A673 (cell line): ENCODE measurements at places on chromosomes 3 and 15. TPM values are rescaled to one million over a fixed set of nuclear protein-coding genes. Genes with fewer than 3 reads are reported as not detected.

The LRRIQ4 gene
- total RNA-seq: 0.15 and 0.17 TPM in 2 replicates

The SEMA6D gene
- 10.9 and 11.0 TPM in 2 replicates for total RNA-seq

The NOX5 gene
- total RNA-seq: not detected in 2 replicates

The TRAIP gene
- total RNA-seq: 17.8 and 18.8 TPM in 2 replicates

The ASB14 gene
- not detected in 2 replicates for total RNA-seq

The GOLGA8G gene
- not detected in 2 replicates for total RNA-seq

The MGLL gene
- total RNA-seq: 0.39 and 0.90 TPM in 2 replicates

The CEMIP gene
- total RNA-seq: not detected in 2 replicates

The CRYGS gene
- 3.6 and 3.9 TPM in 2 replicates for total RNA-seq

The STAB1 gene
- total RNA-seq: 0.41 TPM in 1 of 2 replicates, not detected in the other

- DNase-seq: no peak
Observed at GRCh38 chr3:177482048-177482691, 284.9 kb upstream of the TBL1XR1 start.

DNA sequence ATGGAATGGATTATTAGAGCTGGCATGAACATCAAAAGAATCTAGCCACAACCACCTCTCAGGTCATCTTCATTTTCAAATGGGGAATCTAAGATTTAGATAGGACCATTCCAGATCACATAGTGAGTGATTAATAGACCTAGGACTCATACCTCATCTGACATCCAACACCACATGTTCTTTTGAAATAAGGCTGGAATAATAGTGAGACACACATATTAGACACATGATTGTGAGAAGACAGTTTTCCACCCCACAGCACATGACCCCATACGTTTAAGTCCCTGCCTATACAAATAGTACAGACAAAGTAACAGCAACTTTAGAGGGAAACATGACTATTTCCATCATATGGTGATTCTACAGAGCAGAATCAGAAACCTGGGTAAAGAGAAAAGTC lies 344.7 kb upstream of the TPRG1 start:
- DNase-seq: no peak

GRCh38 chr3:53161820-53162671 lies 1.0 kb downstream of the PRKCD start:
- peak; percentile 7 for DNase-seq

GRCh38 chr3:112789787-112790186 lies 56.9 kb downstream of the CD200R1L start:
- DNase-seq: no peak

DNA sequence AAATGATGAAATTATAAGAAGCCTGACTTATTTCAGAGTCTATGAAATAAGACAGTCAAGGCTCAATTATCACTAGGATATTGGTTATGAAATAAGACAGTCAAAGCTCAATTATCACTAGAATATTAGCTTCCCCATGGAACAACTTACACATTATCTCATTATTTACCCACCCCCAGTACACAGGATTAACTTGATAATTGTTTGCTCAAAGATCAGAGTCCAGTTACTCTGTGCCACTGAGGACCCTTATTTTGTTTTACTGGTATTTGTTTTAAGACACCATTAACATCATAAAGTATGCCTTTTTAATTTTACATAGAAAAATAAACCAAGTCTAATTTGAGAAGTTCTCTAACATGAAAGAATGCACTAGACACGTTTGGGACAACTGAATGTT lies 225.4 kb downstream of the SI start:
- DNase-seq: no peak

GRCh38 chr3:187919048-187919447 lies 173.8 kb upstream of the BCL6 start:
- DNase-seq: no peak

DNA sequence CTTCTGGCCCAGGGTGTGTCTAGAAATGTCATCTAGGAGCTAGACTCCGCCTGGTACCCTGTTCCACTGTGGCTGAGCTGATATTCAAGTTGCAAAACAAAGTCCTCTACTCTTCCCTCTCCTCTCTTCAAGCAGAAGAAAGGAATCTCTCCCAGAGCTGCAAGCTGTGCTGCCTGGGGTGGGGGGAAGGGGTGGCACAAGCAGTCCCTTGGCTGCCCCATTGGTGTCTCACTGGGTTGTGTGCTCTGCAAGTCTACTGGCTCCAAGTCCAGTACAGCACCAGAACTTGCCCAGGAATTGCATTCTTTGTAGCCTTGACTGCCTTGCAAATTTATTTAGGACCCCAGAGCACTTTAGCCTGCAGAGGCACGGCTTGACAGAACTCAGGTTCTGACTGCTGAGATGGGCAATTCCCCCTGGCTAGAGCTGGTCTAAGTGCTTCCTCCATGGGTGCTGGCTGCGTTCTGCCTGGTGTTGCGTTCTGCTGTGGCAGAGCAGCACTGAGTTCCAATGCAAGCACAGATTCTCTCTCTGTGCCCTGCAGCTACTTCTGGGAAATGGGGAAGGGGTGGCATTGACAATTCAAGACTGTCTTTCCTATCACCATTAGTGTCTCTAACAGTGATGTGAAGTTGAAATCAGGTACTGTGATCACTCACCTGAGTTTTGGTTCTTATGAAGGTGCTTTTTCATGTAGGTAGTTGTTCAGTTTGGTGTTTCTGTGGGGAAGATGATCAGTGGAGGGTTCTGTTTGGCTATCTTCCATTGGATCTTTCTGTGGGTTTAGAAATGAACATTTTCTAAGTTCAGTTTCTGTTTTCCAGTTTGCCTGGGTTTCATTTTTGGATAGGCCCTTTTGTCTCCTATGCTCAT lies 39.5 kb downstream of the OXSR1 start:
- no peak for DNase-seq

DNA sequence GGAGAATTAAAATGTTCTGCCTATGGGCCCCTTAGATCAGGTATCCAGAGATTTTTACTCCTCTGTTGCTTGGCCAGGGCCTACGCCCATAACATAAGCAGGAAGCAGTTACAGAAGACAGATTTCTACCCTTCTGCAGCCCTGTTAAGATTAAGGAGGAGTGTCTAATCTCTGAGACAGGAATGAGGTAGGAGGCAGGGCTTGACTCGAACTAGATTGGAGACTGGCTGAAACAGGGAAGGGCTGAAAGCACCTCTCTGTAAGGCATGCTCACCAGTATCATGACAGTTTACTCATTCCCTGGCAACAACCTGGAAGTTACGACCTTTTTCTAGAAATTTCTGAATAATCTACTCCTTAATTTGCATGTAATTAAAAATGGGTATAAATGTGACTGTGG lies 16.7 kb downstream of the PLA2G4D start:
- no peak for DNase-seq

GRCh38 chr3:158460926-158461325 lies 110.1 kb upstream of the MLF1 start:
- DNase-seq: peak; percentile 21

- DNase-seq: no peak
Observed at GRCh38 chr3:147425388-147425850, 16.3 kb downstream of the ZIC1 start.

DNA sequence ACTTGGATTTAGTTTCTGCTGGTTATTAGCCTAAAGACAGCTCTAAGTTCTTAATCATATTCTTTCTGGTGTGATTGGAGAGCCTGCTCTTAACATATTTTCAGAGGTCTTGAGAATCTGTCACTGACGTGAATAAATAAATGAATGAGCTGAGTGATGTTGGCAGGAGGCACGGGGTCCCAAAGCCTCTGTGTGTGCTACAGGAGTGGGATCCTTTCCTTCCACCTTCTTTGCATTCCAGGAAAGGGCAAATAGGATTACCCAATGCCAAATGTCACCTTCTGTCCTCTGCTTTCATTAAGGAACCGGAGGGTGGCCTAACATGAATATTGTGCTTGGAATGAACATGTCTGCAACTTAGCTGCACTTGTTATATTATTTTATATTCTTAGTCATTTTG lies 53.1 kb downstream of the CD47 start:
- no peak for DNase-seq

DNA sequence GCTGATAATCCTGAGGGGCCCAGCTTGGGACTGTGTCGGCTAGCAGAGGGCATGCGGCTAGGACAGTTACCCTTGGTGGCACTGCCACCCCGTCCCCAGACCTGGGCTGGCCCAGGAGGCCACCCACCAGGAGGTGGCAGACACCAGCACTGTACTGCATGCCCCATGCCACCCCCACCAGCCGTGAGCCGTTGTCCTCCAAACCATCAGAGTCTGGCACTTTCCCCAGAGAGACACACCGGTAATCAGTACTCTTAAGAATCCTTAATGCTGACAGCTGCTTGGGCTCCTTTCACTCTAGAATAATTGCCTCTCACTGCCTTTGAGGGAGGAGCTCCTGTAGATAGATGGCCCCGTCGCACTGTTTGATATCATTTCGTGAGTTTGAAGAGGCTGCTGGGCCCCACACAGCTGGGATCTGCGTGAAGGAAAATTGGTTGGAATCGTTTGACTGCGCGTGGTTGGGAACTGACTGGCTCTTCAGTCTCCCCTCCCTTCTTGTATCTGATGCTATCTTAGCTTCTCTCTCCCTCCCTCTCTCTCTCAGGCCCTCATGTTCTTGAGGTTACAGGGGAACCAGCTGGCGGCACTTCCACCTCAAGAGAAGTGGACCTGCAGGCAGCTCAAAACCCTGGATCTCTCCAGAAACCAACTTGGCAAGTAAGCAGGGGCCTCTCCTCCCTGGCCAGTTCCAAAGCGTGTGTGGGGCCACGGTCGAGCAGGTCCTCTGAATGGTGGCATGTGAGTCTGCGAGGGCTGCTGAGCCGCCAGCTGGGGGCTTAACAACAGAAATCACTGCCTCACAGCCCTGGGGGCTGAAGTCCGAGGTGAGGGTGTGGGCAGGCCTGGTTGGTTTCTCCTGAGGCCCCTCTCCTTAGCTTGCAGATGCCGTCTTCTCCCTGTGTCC lies 94.9 kb downstream of the LRRK1 start:
- no peak for DNase-seq

DNA sequence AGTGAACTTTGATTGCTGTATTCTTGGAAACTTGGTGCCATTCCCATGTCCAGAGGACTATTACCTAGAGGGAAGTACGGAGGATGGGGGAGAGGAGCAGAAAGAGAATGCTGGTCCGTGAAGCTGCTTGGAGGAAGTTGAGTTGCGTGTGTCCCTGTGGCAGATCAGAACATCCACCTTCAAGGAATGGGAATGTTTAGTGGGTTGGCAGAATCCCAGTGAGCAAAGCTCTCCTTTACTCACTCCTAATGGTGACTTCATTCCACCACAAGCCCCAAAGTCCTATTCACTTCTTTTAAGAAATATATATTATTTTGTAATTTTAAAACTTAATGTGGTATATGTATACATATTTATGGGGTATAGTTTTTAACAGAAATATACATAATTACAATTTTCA lies 247.8 kb upstream of the FEZF2 start:
- DNase-seq: no peak

- DNase-seq: no peak
Observed at GRCh38 chr3:160929595-160929994, 173.6 kb downstream of the PPM1L start.

DNA sequence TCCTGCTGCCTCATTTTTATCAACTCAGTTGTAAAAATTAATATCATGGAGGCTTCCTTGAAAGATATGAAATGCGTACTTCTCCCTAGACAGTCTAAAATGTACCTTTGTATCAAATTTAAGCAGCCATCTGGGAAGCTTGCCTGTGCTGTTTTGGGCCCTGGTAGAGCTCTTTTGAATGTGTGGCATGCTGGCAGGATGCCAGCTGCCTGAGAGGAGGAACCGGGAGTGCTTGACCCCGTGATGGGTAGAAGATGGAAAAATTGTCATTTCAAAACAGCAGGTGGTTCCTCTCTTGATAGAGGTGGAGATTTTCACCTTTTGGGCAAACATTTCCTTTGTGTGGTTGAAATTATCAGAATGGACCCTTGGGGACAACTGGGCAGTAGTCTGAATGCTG lies 245.3 kb downstream of the RPLP1 start:
- peak; percentile 6 for DNase-seq

GRCh38 chr15:52028431-52029093 lies 9.5 kb downstream of the MAPK6 start:
- DNase-seq: no peak

DNA sequence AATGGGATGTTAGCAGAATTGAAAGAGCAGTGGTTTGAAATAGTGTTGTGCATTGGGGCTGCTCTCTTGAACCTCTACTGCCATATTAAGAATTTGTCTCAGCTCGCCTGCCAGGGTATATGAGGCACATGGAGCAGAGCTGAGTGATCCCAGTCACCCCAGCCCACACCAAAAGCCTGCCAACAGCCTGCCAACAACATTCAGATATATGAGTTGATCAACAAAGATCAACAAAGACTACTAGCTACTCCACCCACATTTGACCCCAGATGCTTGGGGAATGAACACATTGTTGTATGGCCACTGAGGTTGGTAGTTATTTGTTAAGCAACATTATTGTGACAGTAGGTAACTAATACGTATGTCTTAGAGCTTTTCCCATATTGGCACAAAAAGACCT lies 570.9 kb upstream of the IL12A start:
- no peak for DNase-seq

DNA sequence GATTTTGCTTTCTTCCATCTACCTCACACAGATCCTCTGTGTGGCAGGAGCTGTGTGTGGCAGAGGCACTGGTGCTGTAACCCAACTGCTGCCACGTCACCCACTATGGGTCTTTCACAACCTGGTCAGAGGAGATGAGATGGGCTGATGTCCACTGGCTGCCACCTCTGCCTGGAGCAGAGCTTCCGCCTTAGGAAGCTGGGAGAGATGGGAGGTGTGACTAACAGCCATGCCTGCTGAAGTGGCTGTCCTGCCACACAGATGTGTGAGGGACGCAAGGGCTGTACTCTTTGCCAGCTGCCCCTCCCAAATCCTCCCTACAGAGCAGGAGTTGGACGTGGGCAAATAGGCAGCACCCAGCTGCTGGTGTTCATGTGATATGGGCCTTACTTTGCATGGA lies 329.5 kb downstream of the GABRB3 start:
- DNase-seq: no peak

DNA sequence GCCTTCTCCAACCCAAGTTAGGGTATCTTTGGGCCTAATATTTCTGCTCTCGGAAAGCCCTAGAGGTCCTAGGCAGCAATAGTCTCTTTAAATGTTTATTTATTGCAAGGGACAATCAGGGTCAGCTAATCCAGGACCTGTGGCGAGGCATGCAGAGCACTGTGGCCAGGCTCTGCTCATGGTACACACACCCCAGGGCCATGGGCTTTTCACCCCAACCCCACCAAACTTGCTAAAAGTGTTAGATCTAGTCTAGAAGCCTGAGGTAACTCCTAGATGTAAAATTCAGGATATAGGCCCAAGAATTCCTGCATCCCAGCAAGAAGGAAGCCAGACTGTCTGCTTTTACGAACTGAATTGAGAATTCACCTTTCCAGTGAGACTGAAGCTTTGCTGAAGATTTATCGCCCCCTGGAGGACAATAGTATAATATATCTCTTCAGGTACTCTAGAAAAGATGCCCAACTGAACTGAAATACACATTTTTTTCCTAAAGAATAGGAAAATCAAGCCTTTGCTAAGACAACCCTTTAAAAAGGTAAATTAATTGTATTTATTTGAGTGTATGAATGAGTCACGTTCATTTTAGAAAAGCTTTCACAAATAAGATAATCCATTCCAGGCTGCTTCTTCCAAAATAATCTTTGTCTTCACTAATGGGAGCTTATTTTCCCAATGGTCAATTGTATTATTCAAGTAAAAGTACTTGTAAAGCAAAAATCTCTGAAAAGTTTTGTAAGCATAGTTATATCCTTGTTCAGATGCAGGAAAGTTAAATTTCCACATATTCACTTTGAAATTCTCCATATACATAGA lies 89.8 kb downstream of the LRRC3B start:
- peak; percentile 70 for DNase-seq

- DNase-seq: no peak
Observed at GRCh38 chr3:151367448-151367847, 17.1 kb downstream of the P2RY12 start.

GRCh38 chr3:99066863-99067262 lies 165.4 kb upstream of the DCBLD2 start:
- no peak for DNase-seq
